ENCODE measurements at places on chromosomes 6 and 20.

- DNase-seq = no peak
Observed at GRCh38 chr6:135250751-135251497, 69.8 kb downstream of the MYB start.

DNA sequence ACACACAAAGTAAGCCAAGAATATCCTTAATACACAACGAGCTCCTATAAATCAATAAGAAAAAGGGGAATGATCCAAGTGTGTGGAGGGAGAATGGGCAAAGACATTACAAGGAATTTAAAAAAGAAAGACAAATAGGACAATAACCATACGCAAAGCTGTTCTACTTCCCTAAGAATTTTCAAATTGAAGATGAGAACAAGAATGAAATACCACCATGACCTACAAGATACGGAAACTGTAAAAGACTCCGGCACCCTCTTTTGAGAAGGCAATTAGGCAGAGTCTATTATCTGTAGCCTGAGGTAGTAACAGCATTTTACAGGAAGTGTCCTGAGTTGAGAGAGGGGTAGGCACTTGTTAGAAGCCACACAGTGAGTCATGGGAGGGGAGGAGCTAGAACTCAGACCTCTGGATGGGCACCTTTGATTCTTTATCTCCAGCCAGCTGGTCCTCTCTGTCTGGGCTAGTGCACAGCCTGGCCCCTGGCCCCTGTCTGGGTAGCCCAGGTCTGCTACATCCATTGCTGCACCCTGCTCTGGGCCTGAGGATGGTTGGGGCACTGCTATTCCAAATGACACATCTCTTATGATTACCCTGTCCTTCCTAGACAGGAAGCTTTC, 15.3 kb downstream of the RSPO4 start:
- DNase-seq = no peak

DNA sequence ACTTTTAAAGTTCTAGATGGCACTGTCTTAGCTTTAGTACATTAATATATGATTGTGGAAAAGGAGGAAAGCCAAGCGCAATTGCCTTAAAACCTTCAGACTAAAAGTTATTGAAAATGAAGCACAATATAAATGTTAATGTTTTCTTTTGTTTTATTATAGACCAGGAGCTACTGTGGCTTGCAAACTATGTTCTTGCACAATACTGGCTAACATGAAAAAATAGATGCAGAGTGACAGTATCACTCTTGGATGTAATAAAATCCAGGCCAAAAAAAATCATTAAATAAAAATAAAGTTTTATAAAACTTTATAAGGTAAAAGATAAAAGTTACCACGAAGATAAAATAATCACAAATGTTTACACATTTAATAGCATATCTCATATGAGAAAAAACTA, 18.3 kb upstream of the PLN start:
- DNase-seq = no peak

GRCh38 chr20:34165018-34165619, 53.1 kb upstream of the EIF2S2 start:
- no peak for DNase-seq

DNA sequence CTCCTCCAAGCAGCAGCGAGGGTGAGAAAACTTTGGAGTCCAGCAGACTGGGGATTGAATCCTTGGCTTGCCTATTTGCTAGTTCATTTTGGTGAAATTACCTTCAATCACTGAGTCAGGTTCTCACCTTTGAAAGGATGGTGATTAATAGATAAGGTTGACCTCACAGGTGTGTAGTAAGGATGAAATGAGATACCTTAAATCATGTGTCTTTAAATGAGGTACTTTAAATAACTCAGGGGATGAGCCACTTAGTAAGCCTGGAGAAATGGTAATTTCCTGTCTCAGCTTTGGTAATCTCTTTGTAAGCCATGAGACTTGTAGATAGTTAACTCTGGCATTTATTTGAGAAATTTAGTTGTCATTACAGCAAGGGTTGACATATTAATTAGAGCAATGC, 70.2 kb downstream of the TULP4 start:
- DNase-seq = no peak

GRCh38 chr6:57262901-57263694, 41.0 kb upstream of the RAB23 start:
- no peak for DNase-seq

- DNase-seq = no peak
Observed at GRCh38 chr6:4318321-4318720, 182.9 kb upstream of the ECI2 start.

Measured in stimulated activated CD4-positive, alpha-beta T cell treated with anti-CD3 and anti-CD28 coated beads, Interleukin-4, amount 100 ng/mL, for 24 hours (primary cell).